Endodermal cell (in vitro differentiated cells): ENCODE measurements at places on chromosomes 12 and 14.

- no peak for DNase-seq
These were observed 53.2 kb upstream of the NELL2 start for GRCh38 chr12:44929236-44929885.

- DNase-seq = no peak
These were observed 513.0 kb downstream of the NAV3 start for GRCh38 chr12:78343657-78344056.

- no peak for DNase-seq
These were observed 913 bp upstream of the C2CD5 start for GRCh38 chr12:22545255-22545654.

DNA sequence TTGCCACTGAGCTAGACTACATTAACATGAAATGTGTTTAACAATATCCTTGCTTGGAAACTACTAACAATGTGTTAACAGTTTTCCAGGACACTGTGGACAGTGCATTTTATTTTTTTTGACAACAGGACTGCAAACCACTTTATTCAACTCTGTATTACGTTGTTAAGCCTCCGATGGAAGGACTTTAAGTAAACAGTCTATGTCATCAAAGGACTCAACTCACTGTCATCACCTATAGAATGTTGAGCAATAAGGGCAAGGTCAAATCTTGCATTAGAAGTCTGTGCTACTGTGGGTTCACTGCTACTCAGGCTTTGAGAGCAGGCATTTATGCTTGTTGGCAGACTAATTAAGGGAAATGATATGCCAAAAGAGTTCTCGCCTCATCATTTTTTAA is 483.7 kb downstream of the FLRT2 start:
- DNase-seq = no peak

DNA sequence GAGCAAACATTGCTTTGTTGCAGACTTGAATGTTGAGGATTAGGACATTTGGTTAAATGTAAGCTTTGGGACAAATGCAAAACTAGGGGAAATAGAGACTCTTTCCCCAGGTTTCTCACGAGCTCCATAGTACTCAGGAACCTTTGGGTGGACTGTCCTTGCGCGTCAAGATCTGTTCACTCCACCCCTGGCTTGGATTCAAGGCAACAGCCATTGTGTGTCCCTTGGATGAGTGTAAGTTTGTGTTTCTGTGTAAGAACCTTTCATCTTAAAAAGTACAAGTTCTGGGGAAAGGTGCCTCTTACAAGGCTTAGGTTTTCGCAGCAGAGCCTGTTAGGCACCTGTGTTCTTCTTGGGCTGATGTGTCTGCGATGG is 3.7 kb downstream of the SUSD6 start:
- no peak for DNase-seq

GRCh38 chr12:44248436-44248835 is 412.6 kb downstream of the TMEM117 start:
- DNase-seq = no peak

DNA sequence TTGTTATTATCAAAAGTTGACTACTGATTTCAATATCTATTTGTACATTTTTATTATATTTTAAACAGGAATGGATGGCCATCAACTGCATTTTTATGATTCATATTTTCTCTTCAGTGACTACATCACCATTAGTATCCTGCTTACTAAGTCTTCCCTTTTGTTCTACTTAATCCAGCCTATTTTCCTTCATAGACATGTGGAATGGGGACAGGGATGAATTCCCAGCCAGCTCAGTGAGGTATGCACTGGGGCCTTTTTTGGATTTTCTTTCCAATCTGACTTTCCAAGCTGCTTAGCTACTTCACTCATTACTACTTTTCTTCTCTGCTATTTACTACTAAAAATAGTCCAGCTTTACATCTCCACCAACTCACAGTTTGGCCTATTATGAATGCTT is 38.4 kb downstream of the AKAP6 start:
- DNase-seq = no peak

DNA sequence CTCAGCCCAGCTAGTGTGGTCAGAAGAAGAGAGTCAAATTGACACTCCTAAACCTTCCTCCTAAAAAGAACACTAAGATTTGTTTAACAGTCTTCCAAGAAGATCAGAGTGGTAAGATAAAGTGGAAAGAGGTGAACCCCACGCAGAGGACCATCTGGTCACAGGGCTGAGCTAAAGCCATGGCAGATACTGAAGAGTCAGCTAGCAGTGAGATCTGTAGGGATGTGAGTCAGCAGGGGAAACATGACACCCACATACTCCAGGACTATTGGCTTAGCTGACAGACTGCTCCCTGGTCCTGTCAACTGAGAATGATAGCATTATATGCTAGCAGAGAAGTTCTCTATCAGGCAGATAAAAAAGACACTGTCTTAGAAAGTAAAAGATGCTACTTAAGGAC is 269.4 kb upstream of the ALG10 start:
- DNase-seq = peak; percentile 50

- DNase-seq = no peak
These were observed 94.0 kb upstream of the NAP1L1 start for GRCh38 chr12:76178452-76178851.
